ENCODE measurements at places on chromosomes 3 and 15.

- DNase-seq, result no peak
Observed at GRCh38 chr15:53830707-53831386, 71.4 kb upstream of the WDR72 start.

GRCh38 chr15:29864501-29864900 is 42.2 kb upstream of the TJP1 start:
- DNase-seq, result no peak

- no peak for DNase-seq
Observed at GRCh38 chr3:42192334-42193200, 73.4 kb downstream of the CCK start.

DNA sequence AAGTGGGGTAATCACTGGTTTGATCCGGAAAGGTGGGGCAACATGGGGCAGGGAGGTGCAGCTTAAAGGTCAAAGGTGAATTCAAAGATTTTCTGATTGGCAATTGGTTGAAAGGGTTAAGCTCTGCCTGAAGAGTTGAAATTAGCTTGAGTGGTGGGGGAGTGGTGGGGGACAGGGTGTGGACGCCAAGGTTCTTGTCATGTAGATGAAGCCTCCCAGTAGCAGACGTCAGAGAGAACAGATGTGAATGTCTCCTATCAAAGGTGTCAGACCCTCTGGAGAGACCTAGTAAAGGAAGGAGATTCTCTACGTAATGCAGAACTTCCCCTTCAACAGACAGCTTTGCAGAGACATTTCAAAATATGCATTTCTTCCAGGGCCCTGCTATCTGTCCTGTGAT is 62.8 kb downstream of the ABCC5 start:
- DNase-seq, result no peak

DNA sequence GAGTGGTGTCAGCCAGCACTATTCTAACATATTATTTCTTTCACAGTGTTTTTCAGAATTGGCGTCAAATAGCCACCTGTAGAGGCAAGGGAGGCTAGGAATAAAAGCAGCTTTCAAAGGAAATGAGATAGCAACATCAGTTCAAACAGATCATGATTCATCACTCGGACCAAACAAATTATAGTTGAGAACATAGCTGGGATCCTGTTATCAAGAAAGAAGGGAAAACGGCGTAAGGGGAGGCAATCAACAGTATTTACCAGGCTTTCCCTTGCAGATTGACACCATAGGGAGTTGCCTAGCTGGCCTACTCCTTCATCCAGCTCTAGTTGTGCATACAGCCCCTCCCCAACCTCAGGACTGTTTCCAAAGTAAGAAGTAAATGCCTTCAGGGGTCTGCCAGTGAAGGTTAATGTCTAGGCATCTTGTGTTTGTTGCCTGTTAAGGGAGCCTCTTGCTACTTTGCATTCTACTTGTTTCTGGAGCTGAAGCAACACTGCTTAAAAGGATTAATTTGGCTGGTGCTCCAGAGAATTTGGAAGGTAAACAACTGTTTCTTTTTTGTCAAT is 286.5 kb downstream of the NSUN3 start:
- DNase-seq, result no peak

GRCh38 chr3:149848238-149848637 is 35.2 kb downstream of the RNF13 start:
- no peak for DNase-seq

DNA sequence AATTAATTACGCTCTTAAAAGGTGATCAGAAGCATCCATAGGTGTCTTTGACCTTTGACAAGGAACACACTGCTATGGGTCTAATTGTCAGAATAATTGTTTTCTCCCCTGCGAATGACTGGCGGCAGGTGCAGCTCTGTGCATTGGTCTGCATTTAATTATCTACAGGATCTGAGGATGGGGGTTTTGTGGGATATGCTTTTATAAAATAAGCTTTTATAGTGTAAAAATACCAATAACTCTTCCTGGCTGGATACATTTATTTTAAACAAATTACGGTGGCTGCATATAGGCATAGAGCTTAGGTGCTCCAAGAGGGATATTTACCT is 201.6 kb upstream of the RGMA start:
- DNase-seq, result no peak

Data from activated naive CD8-positive, alpha-beta T cell treated with anti-CD3 and anti-CD28 coated beads, Interleukin-2, amount 10 ng/mL, durations not matched to agents 7 days and 5 days (primary cell).